Upper lobe of right lung (tissue), 1 donor: ENCODE measurements at places on chromosomes 7 and 10.
A peak's percentile ranks its signal among the peaks of the same experiment; 100 is the strongest.

DNA sequence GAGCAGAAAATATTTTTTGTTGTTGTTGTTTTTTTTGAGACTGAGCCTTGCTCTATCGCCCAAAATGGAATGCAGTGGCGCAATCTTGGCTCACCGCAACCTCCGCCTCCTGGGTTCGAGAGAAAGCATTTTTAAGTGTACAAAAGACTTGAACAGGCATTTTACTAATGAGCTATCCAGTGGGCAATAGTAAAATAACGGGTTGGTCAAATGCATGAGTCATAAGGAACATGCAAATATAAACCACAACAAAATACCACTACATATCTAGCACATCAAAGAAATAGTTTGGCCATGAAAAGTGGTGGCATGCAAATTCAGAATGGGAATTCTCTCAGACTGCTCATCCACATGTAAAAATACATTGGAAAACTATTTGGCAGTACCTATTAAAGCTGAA, 71.7 kb upstream of the TMEM106B start:
- DNase-seq = no peak

GRCh38 chr7:45888185-45888992, at the start of gene IGFBP1:
Gene IGFBP1, plus strand, starts transcription at chr7:45888488. Its CDS starts 165 bp downstream, at chr7:45888653.
- no peak for DNase-seq

DNA sequence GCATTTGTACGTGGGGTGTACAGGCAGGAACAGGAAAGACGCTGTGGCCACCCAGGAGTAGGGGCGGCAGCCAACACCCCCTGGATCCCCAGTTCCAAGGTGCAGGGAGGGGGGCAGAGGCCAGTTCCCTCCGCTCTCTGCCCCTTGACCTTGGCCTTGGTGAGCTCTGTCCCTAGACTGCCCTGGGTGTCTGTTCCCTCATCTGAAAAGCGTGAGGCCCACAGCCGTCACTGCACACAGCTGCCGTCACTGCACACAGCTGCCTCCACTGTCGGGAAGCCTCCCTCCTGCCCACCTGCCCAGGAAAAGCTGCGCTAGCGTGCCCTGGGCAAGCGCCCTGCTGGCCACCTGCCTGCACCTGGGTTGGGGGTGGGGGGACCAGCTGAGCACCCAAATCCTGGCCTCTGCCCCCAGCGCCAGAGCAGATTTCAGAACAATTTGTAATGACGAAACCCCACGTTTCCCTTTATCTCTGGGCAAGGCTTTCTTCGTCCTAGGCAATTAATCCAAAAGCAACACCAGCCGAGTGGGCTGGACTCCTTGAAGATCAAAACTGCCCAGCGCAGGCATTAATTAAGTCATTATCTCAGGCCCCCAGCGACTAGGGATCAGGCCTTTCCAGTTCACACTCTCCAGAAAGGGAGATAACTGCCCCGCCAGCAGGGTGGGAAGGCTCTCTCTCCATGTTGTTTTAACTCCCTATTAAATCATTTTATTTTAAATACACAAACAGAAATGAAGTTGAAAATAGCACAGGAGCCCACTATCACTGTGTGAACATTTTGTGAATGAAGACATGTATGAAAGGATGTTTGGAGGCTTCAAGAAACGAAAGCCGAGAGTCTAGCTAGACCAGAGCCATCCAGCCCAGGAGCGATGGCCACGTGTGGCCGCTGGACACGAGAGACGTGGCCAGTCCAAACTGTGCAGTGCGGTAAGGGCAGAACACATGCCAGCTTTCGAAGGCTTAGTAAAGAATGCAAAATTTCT, 4.0 kb upstream of the PDGFA start:
- DNase-seq = no peak

DNA sequence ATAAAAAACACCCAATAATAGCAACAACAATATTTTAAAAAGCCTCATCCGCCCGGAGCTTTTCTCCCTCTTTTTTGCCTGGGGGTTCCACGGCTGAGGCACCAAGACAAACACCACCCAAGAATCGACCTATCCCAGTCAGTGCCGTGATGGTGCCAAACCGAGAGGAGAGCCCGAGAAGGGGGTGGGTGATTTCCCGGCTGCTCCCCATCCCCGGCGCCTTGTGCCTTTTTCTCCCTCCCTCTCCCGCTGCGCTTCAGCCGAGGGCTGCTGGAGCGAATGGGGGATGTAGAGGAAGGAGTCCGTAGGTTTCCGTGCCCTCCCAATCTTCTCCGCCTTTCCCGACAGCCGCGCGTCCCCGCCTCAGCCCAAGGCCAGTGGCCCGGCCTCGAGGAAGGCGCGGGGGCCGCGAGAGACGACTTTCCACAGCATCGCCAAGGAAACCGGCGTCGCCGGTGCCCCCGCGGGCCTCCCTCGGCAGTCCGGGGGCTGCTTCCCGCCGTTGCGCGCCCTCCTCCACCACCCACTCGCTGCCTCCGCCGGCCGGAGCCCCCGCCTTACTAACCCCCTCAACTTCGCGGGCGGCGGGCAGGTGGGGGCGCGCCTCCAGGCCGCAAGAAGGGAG, 1.3 kb downstream of the EGR2 start:
- DNase-seq = peak; percentile 67

DNA sequence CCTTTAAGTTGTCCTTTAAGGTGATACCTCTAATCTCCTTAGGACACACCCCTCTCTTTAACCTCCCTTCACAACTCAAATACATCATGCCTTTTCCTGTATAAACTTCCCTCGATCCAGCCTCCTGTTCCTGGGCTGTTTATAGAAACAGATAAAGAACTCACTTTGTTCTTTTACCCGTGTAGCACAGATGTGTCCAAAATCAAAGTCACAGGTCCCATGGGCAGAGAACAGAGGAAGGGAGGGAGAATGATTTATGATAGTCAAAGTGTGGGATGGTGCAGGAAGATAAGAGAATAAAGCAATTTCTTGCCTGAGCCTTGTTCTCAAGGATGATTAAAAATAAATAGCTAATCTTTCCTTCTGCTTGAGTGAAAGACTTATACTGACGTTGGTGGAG, 50.3 kb upstream of the CABCOCO1 start:
- no peak for DNase-seq

GRCh38 chr10:80122746-80123145, 9.8 kb upstream of the PLAC9 start:
- DNase-seq = no peak

DNA sequence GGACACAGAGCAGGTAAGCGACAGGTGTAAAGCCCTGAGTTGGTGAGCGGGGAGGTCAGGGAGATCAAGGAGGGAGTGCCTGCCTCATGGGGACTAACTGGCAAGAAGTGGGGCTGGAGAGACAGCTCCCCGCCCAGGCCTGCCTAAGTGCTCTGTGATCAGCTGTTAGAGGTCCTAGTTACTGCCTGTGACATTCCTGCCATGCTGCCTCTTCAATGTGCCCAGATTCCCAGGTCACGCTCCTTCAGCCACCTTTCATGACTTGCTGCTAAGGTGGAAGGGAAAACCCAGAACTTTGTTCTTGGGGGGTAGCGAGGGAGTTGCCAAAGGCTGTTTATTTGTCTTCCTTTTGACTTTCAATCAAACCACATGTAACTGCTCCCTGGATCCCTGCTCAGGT, 114.3 kb upstream of the ZNF438 start:
- no peak for DNase-seq

DNA sequence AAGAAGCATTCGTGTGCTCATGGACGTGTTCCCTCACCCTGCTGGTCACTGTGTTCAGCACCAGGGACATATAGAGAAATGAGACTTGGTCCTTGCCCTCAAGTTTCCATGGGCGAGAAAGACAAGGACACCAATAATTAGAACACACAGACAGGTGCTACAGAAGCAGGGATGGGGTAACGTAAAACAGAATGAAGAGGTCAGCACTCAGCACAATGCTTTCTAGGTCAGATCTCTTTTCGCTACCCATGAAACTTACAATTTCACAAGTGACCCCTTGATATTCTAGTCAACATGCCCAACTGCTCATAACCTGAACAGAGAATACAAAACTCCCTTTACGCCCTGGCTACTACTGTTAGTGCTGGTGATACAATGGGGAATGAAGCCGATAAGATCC, 6.0 kb upstream of the ANK3 start:
- DNase-seq = no peak

DNA sequence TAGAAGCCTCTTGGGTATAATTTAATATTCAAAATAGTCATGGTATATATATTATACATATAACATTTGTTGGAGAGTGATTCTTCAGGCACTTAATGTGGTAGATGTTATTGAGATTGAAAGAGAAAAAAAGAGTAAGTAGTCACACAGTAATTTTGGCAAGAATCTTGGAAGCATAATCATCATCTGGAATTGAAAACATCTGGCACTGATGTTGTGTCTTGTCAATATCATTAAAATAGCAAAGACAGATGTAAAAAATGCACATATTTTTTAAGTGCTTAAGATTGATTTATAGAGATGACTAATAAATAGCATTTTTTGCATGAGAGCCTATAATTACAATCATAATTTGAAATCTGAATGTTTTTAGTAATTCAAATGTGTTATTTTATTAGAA, 9.5 kb downstream of the SEMA3D start:
- no peak for DNase-seq

- DNase-seq = peak; percentile 88
Observed at GRCh38 chr7:127392182-127392565, 334 bp downstream of the ZNF800 start.

GRCh38 chr10:120477743-120478141, 20.7 kb downstream of the PLPP4 start:
- no peak for DNase-seq

- DNase-seq = no peak
Observed at GRCh38 chr10:133117036-133117687, 29.4 kb downstream of the ADGRA1 start.

GRCh38 chr7:117468174-117468573, 11.7 kb upstream of the CFTR start:
- no peak for DNase-seq

DNA sequence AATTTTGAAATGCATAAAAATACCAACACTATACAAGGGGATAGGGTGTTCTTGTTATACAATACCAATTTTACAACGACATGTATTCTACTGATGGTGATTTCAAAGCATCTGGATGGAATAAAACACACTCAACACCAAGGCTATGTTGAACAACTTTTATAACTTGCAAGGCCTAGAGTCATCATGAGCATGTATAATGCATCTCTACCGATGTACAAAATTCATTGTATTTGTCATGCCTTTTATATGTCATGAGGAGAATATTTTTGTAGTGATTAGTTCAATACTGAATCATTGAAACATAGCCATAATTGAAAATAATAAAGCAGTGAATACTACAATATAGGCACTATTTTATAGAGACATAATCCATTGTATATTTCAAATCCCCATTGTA, 160.2 kb downstream of the ETV1 start:
- DNase-seq = no peak

DNA sequence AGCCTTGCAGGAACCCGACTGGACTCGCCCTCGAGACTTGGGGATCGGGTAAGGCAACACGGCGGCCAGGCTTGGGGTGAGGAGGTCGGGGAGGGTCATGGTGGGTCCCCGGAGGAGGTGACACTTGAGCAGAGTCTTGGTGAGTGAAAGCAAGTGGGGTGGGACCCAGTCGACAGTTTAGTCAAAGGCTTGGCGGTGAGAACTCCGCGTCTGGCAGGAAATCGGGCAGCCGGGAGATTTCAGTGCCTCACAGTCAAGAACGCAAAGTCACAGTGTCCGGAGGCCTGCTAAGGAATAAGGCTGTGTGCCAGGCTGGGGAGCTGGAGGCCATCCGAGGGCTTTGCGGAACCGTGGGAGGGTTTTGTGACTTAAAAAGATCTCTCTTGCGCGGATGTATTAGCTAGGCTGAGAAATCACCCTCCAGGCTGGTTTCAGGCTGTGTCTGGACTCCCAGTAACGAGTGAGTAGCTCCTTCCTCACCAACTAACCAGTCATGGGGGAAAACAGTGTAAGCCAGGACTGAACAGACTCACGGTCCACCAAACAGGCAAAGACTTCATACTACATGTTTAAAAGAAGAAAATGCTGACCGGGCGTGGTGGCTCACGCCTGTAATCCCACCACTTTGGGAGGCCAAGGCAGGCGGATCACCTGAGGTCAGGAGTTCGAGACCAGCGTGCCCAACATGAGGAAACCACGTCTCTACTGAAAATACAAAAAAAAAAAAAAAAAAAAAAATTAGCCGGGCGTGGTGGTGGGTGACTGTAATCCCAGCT, 613 bp downstream of the AP5Z1 start:
- no peak for DNase-seq

GRCh38 chr10:1159131-1160061, 103.2 kb downstream of the WDR37 start:
- DNase-seq = peak; percentile 51

- DNase-seq = no peak
Observed at GRCh38 chr7:11587048-11587447, 244.9 kb downstream of the THSD7A start.

DNA sequence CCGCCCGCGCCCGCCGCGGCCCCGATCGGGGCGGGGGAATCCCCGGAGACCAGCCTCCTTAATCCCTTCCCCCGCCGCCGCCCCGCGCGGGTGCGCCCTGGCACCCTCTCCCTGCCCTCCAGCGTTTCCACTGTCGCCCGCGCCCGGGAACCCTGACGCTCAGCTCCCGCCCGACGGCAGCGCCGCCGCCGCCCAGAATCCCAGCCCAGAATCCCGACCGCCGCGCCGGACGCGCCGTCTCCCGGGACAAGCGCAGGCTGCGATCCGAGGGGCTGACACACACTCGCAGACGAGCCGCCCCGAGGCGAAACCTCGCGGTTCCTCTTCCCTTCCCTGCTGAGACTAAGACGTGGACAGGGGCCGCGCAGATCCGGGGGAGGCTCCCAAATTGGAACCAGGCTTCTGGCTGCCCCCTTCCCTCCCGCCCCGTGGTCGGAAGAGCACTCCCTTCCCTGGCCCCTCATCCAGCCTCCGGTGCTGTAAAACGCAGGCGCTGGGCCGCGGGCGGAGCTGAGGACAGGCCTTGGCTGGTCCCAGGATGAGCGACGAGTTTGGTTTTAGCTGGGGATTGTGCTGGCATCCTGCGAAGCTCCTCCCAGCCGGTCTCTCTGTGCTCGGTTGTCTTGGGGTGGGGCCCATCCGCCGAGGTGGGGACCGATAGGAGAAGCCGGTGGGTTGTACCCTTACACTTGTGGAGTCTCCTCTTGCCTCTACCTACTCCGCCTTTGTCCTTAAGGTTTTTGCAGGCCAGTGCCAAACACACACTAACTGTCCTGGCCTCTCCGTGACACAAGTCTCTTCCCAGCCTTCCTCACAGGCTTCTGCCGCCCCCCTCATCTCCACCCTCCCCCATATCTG, 1.1 kb downstream of the MARVELD1 start:
- peak; percentile 87 for DNase-seq

DNA sequence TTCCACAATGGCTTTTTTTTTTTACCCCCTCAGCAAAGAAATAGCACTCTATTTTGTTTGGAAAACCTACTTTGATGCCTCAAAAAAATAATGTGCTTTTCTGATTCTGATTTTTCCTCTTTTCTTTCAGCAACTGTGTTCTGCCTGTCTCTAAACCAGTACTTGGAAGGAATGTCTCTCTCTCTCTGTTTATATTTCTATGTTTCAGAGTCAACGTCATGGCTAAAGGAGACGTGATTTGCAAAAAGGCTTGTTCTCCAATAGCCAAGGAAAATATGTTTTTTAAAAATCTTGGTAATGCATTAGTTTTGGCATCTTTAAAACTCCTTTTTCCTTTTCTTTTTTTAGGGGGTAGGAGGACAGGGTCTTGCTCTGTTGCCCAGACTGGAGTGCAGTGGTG, 56.0 kb upstream of the SDK1 start:
- no peak for DNase-seq

GRCh38 chr10:80506189-80506575, 31.5 kb upstream of the SH2D4B start:
- no peak for DNase-seq
